ENCODE measurements at places on chromosomes 16 and 17. TPM values are rescaled to one million over a fixed set of nuclear protein-coding genes. Genes with fewer than 3 reads are reported as not detected.

PRSS33 gene
- total RNA-seq, result not detected

TLCD1 gene
- 1.9 TPM for total RNA-seq

MMD gene
- 11.1 TPM for total RNA-seq

CALCOCO2 gene
- total RNA-seq, result 122 TPM

DDX52 gene
- 22.7 TPM for total RNA-seq

LDHD gene
- total RNA-seq, result 14.1 TPM

CNGB1 gene
- not detected for total RNA-seq

SLC39A11 gene
- 29.1 TPM for total RNA-seq

PIK3R6 gene
- 1.5 TPM for total RNA-seq

EFCAB5 gene
- total RNA-seq, result not detected

ABCC1 gene
- total RNA-seq, result 94.9 TPM
